ENCODE measurements at places on chromosomes 5 and 9. TPM values are rescaled to one million over a fixed set of nuclear protein-coding genes. Genes with fewer than 3 reads are reported as not detected.

Gene PLCXD3
- polyA plus RNA-seq, result 0.38 TPM

Gene IFNA21
- not detected for polyA plus RNA-seq

Gene QRFP
- 0.16 TPM for polyA plus RNA-seq

Gene FOXD4L4
- not detected for polyA plus RNA-seq

Gene NSD1
- 8.0 TPM for polyA plus RNA-seq

Gene DDX4
- polyA plus RNA-seq, result 0.03 TPM

Gene FCN2
- polyA plus RNA-seq, result 0.20 TPM

Gene SH3GL2
- 0.93 TPM for polyA plus RNA-seq

Gene SPINK14
- polyA plus RNA-seq, result not detected

Gene SPOCK1
- polyA plus RNA-seq, result 0.54 TPM

Gene PKD2L2
- polyA plus RNA-seq, result 0.05 TPM

Gene RNF38
- 14.2 TPM for polyA plus RNA-seq

Data from lung (tissue), 17 donors.